CD14-positive monocyte (primary cell): ENCODE measurements at places on chromosomes 7 and 10. TPM values are rescaled to one million over a fixed set of nuclear protein-coding genes. Genes with fewer than 3 reads are reported as not detected.

- peak; percentile 82 for DNase-seq
- no peak overlapping the region for H3K4me3 ChIP-seq
- H3K27ac ChIP-seq: peak overlapping the region; percentile 68
These were observed 63.5 kb downstream of the GRK5 start for GRCh38 chr10:119270762-119271366.

DNA sequence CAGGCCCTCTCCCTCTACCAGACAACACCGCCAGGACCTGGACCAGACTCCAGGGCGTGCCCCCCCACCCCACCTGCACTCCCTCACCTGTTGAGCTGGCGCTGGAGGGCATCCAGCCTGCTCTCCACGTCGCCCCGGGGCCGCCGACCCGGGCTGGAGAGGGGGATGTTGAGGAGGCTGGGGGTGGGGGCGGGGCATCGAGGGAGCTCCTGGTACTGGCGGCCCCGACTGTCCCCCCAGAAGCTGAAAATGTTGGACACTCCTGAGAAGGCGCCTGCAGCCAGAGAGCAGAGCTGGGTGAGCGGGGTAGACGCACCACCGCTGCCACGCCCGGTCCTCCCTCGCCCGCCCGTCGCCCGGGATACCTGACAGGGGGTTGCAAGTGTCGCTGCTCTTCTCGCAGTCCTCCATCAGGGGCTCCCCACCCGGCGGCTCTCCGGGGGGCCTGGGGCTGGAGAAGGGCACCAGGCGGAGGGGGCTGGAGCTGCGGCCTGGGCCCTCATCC is 30.8 kb downstream of the KCNH2 start:
- H3K27ac ChIP-seq: no peak overlapping the region
- DNase-seq: no peak
- no peak overlapping the region for H3K4me3 ChIP-seq
- H3K4me1 ChIP-seq: no peaks in the 10 kb centered on the region
- H3K27me3 ChIP-seq: peaks cover 17% of the 10 kb centered on the region

- no peak overlapping the region for H3K27ac ChIP-seq
- DNase-seq: no peak
- H3K4me3 ChIP-seq: no peak overlapping the region
- no peaks in the 10 kb centered on the region for H3K4me1 ChIP-seq
- no peaks in the 10 kb centered on the region for H3K27me3 ChIP-seq
- peaks cover 89% of the 10 kb centered on the region for H3K36me3 ChIP-seq
These were observed 57.0 kb downstream of the CLEC2L start for GRCh38 chr7:139580435-139580834.

DNA sequence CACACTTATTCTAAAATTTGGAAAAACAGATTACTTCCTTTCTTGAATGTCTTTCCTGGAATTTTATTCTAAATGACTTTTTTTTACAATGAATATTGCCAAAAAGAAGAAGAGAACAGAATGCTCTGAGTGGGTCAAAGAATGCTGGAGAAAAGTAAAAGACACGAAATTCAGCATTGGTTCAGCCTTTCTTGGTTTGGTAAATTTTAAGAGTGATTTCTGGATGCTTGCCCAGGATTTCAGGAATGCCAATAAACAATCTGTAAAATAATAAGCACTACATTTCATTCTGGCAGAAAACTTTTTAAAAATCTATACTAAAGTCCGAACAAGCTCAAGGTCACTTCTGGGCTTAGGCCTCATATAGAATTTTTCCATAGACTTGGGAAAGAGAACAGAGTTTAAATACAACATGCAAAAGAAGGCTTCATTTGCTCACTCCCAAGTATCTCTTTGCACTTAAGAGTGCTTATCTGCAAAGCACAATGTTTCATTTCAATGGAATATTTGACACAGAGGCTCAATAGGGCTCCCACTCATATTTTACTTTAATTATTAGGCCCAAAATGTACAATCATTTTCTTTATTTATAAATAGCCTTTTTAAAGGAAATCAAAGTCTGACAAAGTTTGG is 359.5 kb upstream of the ANKRD30A start:
- no peak overlapping the region for H3K4me3 ChIP-seq
- H3K36me3 ChIP-seq: no peaks in the 10 kb centered on the region
- no peaks in the 10 kb centered on the region for H3K4me1 ChIP-seq
- no peak for DNase-seq

DNA sequence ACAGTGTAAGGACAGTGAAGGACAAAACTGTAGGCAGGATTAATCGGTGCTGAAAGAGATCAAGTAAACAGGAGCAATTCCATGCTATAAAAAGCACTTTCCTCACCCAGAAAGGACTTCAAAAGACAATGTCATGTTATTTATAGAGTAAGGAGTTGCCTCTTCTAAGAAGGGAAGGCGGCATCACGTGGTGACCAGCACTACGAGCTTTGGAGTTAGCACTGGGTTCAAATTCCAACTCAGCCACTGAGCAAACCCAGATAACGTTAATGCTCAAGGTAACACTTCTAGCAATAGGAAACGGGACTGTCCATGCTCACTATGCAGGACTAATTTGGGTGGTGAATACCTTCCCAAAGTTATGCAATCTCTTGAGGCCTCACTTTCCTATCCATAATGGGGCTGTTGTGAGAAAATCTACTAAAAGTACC is 715 bp upstream of the PANK1 start:
- H3K27ac ChIP-seq: no peak overlapping the region
- H3K4me1 ChIP-seq: peaks cover 12% of the 10 kb centered on the region
- no peaks in the 10 kb centered on the region for H3K27me3 ChIP-seq
- peak overlapping the region; percentile 84 for H3K4me3 ChIP-seq

GPR26 gene
- polyA plus RNA-seq: not detected

DNA sequence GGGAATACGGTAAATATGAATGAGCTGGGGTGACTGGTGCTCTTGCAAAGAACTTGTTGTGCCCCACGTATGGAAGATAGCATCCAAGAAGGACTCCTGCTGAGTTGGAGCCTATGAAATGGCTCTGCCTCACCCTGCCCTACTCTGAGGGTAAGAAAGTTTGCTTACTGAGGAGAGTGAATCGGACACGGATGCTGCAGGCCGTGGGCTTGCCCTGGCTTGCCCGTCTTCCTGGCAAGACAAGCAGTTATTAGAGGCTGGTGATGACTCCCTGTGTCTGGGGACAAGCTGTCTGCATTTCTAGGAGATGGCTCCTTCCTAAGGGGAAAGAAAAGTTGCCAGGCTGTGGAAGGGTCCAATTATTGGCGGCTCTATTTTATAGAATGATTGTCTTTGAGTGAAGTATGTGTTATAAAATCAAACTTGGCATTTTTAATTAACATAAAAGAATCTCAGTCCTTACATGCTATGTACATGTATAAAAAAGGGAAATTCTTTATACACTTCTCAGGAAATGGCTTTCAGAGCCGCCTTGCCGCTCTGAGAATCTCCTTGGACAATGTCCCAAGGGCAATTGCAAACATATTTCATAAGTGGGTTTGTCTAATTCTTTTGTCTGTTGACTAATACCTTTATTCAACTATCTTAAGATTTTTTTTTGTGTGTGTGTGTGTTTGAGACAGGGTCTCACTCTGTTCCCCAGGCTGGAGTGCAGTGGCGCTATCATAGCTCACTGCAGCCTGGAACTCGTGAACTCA is 64.6 kb downstream of the CYP26A1 start:
- H3K4me1 ChIP-seq: peaks cover 26% of the 10 kb centered on the region
- H3K36me3 ChIP-seq: no peaks in the 10 kb centered on the region
- no peak overlapping the region for H3K27ac ChIP-seq

- H3K36me3 ChIP-seq: no peaks in the 10 kb centered on the region
- H3K4me3 ChIP-seq: no peak overlapping the region
- peaks cover 55% of the 10 kb centered on the region for H3K27me3 ChIP-seq
- H3K27ac ChIP-seq: no peak overlapping the region
- DNase-seq: no peak
These were observed 14.6 kb upstream of the VAX1 start for GRCh38 chr10:117152668-117153067.

FRMPD2 gene
- polyA plus RNA-seq: not detected

- no peak for DNase-seq
- H3K36me3 ChIP-seq: peaks cover 34% of the 10 kb centered on the region
- peaks cover 55% of the 10 kb centered on the region for H3K4me1 ChIP-seq
- H3K4me3 ChIP-seq: no peak overlapping the region
- H3K27ac ChIP-seq: no peak overlapping the region
These were observed 11.5 kb downstream of the KLF6 start for GRCh38 chr10:3773460-3774017.

CCDC186 gene
- 6.9 TPM for polyA plus RNA-seq

DNA sequence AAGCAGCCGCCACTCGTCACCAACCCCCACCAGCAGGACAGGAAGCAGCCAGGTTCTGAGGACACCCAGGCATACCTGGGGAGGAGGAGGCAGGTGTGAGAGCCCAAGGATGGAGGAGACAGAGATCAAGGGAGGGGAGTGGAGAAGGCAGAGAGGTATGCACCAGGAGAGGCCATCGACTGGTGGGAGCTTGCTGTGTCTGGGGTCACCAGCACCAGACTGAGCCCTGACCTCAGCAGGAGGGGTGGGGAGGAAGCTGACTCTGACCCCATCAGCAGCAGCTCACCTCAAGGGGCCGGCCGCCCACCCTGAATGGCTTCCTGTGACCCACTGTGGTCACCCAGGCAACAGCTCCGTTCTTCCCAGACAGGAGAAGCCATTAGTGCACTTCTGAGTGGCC is 7.8 kb downstream of the VIPR2 start:
- no peaks in the 10 kb centered on the region for H3K4me1 ChIP-seq
- H3K27me3 ChIP-seq: peaks cover 5% of the 10 kb centered on the region
- H3K4me3 ChIP-seq: no peak overlapping the region
- no peak overlapping the region for H3K27ac ChIP-seq

LRGUK gene
- not detected for polyA plus RNA-seq

GRCh38 chr10:47040041-47040491 is 128.8 kb downstream of the PTPN20 start:
- no peaks in the 10 kb centered on the region for H3K4me1 ChIP-seq
- no peak overlapping the region for H3K4me3 ChIP-seq
- no peaks in the 10 kb centered on the region for H3K27me3 ChIP-seq
